NAMALWA (cell line): ENCODE measurements at places on chromosomes 3 and 15.

- no peak for DNase-seq
Measured at GRCh38 chr3:49626101-49626581, 48.0 kb upstream of the APEH start.

GRCh38 chr3:81749265-81749664, 12.2 kb downstream of the GBE1 start:
- DNase-seq: no peak

DNA sequence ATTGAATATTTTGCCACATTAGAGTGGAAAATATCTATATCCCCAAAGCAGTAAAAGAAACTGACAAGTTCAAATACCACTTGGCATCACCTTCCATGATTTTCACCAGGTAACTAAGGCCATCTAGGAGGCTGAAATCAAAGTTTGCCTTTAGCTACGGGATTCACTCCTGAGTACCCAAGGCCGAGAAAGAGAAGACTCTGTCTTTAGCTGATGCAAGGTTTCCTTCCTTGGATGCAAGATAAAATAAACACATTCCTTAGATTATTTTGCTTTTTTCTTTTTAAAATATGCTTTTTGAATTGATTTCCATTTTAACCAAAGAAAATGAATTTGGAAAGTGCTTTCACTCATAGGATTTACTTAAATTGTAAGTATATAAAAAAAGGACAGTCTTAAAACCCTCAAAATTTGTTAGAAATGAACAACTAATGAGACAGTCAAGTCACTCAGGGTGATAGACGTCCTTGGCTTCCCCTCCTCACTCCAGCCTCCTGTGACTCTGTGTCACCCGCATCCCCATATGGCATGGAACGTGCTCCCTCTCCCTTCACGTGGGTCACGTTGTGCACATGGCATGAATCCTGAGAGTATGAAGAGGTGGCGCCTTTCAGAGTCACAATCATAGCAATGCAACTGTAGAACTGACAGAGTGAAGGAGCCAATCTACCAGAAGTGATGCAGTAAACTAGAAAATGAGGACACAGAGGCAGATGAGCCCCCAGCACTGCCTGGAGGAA, 148.4 kb downstream of the RTP4 start:
- DNase-seq: no peak

DNA sequence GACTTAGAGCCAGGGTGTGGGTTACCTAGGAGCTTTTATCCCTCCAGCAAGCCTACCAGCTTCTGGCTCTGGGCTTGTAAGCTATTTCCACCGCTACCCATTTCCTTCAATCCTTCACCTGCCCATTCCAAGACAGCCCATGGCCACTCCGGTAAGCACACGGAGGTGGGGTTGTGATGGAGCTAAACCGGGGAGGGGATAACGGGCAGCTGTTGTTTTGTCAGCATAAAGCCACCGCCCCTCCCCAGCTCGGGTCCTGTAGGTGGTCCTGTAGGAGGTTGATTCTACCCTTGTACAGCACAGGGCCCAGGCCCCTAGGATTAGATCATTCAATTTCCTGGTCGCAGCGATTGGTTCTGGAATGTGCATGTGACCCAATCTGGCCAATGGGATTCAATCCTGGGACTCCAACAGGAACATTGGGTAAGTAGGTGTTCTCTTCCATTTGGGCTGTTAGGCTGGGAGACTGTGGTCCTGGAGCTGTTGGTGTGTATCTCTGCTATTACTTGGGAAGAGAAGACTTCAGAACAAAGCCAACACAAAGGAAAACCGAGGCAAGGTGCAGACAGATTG, 150.6 kb downstream of the RAB11A start:
- no peak for DNase-seq

- no peak for DNase-seq
Measured at GRCh38 chr3:177754508-177754921, 557.2 kb upstream of the TBL1XR1 start.

GRCh38 chr15:75356517-75356916, 9.7 kb downstream of the NEIL1 start:
- no peak for DNase-seq

- no peak for DNase-seq
Measured at GRCh38 chr15:60362321-60363086, 35.3 kb downstream of the ANXA2 start.

- DNase-seq: no peak
Measured at GRCh38 chr3:128330214-128330842, 136.4 kb downstream of the DNAJB8 start.

DNA sequence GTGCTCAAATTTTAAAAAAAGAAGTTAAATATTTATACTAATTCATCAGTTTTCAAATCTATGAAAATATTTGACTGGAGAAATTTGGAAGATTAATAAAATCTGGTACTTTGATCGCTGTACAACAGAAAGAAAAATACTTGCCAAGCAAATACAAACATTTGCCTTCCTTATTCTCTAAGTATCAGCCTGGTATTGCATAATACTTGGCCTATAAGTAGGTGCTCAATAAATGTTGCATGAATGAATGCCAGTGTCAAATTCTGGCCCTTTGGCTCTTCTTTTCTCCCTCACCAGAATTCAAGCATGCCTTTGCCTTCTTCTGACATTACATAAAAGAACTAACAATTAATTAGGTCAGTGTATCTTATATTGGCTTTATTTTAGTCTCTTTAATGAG, 601.7 kb upstream of the GBE1 start:
- DNase-seq: no peak

DNA sequence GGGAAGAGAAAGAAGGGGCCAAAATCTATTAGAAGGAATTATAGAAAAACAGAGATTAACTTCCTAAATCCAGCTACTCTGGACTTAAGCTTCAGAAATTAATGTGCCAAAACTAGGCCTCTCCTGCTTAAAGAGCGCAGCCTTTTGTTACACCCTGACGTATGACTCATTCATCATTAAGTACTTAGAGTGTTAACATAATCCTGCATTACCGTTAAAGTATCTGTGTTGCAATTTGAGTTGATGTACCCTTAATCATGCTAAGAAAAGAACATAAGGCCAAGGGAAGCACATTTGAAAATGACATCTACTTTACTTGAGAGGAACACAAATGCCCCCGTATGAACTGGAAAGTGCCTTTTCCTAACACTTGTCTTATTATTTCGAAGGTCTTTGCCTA, 7.9 kb downstream of the HTR3D start:
- DNase-seq: no peak

DNA sequence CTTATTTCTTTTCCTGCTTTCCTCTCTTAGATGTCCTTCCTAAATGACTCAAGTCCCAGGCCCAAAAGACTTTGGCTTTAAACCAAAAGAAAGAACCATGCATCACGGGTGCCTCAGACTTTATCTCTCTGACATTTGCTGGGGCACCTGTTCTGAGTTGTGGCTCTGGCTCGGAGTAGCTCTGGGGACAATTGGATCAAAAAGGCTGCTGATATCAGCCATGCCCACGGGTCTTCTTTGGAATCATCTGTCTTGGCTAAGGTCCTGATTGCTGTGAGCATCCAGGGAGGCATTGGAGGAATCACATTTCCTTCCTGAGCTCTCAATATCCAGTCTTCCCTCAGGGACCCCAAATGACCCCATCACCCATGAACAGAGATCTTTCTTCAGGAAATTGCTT, 59.9 kb downstream of the CLSTN2 start:
- DNase-seq: no peak

- no peak for DNase-seq
Measured at GRCh38 chr3:48750856-48751255, 33.8 kb upstream of the IP6K2 start.
